ENCODE measurements at places on chromosomes 6 and 20.

GRCh38 chr6:150925590-150925928, 60.1 kb downstream of the MTHFD1L start:
- no peak for DNase-seq

DNA sequence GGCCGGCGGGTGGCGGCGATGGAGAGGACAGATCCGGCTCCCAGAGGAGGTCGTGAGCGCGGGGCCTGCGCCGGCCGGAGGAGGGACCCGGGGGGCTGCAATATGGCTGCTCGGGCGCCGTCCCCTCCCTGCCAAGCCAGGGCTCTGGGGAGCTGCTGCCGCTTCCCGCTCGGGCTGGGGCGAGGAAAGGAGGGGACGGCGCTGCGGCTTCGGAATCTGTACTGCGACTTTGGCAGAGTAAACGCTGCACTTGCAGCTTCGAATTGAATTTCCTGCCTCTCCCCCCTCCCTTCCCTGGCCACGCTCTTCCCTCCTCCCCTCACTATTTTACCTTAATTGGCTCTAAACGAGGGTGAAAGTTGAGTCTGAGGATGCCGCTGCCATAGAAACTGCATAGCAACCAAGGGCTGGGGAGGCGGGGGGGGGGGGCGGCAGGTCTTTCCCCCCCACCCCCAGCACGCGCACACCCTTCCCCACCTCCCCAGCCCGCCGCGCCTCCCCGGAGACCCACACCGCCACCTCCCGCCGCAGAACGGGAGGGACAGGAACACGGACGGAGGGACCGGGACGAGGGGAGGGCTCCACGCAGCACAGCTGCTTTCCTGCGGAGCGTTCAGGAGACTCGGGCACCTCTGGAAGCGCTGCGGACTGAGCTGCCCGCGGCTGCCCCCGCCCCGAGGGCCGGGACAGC, 93.9 kb downstream of the RNASET2 start:
- peak; percentile 24 for DNase-seq

GRCh38 chr20:44187054-44187771, at the start of gene JPH2:
Gene JPH2, minus strand, starts transcription at chr20:44187188. Its CDS starts 483 bp downstream, at chr20:44186705.
- DNase-seq: no peak

- no peak for DNase-seq
Observed at GRCh38 chr6:110689275-110689935, 125.9 kb downstream of the CDK19 start.

DNA sequence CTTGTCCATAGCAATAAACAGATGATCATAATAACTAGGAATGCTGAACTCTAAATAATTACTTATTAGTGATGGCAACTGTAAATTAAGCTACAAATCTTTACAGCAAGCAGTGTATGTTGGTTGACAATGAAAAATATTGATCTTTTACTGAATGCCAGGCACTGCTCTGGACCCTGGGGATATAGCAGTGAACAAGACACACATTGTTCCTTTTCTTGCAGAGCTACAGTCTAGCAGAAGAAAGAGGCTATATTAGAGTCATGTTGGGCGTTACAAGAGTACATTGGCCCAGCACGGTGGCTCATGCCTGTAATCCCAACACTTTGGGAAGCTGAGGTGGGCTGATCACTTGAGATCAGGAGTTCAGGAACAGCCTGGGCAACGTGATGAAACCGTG, 11.5 kb downstream of the PXT1 start:
- DNase-seq: no peak

DNA sequence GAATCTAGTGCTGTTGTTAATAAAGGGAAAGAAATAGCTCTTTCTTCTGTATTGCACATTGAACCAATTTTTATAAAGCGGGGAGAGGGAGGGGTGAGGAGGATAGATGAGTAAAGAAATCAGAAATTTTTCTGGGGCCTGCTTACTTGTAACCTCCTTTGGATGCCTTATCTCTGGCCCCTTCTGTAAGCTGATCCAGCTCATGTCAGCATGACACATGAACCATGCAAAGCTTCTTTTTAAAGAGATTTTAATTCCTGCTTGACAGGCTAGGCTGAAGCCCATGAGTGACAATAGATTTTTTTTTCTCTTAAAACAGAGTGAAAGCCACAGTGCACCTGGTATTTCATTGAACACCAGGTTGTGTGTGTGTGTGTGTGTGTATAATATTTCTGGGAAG, 325.3 kb downstream of the PRL start:
- no peak for DNase-seq

DNA sequence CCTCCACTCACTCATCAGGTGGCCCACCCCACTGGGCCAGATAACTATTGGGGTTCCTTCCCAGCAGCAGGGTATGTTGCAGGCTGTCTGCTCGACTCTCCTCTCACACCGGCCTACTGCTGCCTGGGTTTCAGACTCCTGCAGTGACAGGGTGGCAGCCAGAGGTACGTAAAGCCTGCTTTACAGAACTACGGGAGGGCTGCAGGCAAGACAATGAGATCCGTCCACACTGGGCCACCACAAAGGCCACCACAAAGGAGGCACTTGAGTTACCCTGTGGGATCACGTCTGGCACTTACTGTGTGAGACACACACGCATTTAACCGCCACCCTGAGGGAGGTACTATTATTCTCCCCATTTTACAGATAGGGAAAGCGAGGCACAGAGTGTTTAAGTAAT, 78.5 kb downstream of the NFATC2 start:
- DNase-seq: no peak

DNA sequence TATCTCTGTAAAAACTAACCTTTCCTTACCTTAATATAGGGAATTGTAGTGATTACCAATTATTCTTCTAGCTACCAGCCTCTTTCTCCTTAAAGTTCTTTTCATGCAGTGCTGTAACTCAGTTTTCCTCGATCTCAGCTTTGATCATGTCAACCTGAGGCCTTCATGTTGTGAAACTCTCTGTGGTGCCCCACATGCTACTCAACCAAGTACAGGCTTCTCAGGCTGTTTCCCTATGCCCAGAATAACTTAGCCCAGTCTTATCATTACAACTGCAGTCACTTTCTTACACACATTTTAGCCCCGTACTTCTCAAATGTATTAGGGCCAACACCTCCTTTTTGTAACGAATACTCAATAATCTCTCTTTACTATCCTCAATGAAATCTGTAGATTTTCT, 90.1 kb upstream of the SUPT3H start:
- DNase-seq: no peak

DNA sequence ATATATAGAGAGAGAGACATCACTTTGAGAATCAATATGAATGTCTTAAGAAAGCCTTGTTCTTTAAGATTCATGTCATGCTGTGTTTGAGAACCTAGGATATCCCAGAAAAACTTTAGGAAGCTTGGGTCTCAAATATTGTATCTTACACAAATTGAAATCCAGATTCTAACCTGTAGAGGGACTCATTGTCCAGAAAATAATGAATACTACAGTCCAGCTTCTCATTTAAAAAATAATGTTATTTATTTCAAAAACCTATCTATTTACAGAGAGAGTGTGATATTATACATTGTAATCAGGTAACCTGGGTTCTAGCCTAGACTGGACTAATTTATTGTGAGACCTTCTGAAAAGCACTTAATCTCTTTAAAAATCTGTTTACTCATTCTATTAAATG, 4.2 kb downstream of the RFX6 start:
- DNase-seq: no peak

- DNase-seq: no peak
Observed at GRCh38 chr6:41739041-41739440, 3.6 kb upstream of the TFEB start.

- no peak for DNase-seq
Observed at GRCh38 chr20:47106786-47107185, 212.1 kb downstream of the EYA2 start.

DNA sequence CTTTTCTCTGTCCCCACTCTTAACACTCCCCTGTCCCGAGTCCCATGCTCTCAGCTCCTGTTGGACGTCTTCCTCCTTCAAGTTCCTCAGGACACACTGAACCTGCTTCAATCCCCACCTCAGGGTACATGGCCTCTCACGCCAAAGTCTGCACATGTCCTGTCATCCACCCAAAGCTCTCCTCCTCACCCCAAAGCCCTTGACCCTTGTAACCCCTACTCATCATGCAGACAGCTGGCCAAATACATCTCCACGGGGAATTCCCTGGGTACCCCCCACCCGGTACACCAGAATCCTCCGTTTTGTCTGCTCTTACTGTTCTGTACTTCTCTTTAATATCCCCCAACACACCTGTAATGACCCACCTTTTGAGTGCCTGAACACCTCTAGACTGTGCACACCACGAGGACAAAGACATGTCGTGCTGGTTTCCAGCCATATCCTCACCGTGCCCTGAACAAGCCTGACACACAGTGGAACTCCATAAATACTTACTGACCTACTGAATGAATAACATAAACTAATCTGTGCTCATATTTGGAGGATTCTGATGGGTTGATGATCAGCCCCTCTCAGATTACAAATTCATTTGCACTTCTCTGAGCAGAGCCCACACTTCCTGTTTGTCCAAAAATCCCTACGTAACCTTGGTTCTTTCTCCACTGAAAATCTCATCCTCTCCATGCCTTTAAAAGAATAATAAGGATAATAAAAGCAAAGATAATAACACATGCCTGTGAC, 66.8 kb upstream of the EYA2 start:
- DNase-seq: no peak

DNA sequence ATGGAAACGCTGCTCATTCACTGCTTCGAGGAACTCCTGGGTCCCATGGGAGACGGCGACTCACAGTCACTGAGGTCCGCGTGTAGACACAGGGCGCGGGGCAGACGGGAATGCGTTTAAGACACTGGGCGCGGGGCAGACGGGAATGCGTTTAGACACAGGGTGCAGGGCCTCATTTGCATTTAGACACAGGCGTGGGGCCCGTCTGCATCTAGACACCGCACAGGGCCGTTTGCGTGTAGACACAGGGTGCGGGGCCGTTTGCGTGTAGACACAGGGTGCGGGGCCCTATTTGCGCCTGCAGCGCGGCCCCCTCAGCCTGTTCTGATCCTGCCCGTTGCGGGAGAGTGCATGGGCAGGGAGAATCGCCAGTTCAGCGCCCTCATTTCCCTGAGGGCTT, 10.4 kb downstream of the DACT2 start:
- no peak for DNase-seq

GRCh38 chr20:14580418-14581074, 243.1 kb upstream of the FLRT3 start:
- DNase-seq: no peak

Measured in T-helper 1 cell (primary cell).